ENCODE measurements at places on chromosomes 12 and 14.

GRCh38 chr12:75825686-75826085 is 205.9 kb downstream of the PHLDA1 start:
- H3K4me1 ChIP-seq: peaks cover 8% of the 10 kb centered on the region
- H3K4me3 ChIP-seq: no peak overlapping the region
- DNase-seq: no peak
- H3K36me3 ChIP-seq: no peaks in the 10 kb centered on the region
- H3K27ac ChIP-seq: no peak overlapping the region
- H3K27me3 ChIP-seq: no peaks in the 10 kb centered on the region

DNA sequence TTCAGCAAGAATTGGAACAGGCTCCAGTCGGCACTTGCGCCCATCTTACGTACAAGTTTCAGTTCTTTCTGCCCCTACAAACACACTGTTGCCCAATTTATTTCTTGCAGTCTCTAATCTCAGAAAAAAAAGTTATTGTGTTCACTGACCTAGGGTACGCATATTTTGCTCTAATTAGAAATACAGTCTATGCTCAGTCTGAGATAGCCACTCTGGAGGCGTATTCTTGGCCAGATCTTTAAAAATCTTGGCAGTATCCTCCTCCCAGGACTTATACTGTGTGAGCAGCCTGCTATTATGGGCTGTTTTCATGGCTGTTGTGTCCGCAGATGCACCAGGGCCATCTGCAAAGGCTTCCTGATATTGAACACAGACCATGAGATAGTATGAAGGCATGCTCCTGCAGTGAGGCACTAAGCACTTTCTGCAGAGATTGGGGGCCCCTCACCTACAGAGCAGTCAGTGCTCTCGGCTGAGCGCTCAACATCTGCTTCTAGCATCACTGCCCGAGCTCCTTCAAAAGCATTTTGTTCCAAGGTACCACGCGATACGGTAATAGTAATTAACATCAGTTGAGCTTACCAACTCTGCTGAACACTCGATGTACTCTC is 57.9 kb downstream of the PPM1H start:
- H3K4me3 ChIP-seq: no peak overlapping the region
- H3K27me3 ChIP-seq: no peaks in the 10 kb centered on the region
- DNase-seq: no peak
- H3K4me1 ChIP-seq: no peaks in the 10 kb centered on the region
- no peak overlapping the region for H3K27ac ChIP-seq
- no peaks in the 10 kb centered on the region for H3K36me3 ChIP-seq

DNA sequence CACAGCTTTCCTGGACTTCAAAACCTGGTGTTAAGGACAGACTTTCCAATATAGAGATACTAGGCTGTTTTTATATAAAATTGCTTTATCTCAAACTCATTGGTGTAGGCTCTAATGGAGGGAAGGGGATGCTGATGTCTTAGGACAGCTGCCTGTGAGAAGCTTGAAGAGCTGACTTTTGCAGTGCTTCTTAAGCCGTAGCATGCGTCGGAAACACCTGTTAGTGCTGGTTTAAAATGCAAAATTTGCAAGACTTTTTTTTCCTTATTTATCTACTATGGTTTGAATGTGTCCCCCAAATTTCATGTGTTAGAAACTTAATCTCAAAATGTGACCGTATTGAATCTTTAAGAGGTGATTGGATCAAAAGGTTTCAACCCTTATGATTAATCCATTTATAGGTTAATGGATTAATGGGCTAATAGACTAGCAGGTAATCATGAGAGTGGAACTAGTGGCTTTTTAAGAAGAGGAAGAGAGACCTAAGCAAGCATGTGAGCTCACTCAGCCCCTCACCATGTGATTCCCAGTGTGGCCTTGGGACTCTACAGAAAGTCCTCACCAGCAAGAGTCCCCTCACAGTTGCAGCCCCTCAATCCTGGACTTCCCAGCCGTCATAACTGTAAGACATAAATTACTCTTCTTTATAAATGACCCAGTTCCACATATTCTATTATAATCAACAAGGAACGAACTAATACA is 60.9 kb upstream of the FUT8 start:
- no peaks in the 10 kb centered on the region for H3K27me3 ChIP-seq
- no peak for DNase-seq
- no peaks in the 10 kb centered on the region for H3K36me3 ChIP-seq
- H3K4me1 ChIP-seq: no peaks in the 10 kb centered on the region
- no peak overlapping the region for H3K4me3 ChIP-seq
- no peak overlapping the region for H3K27ac ChIP-seq

GRCh38 chr14:50769863-50770500 is 61.0 kb downstream of the NIN start:
- H3K27ac ChIP-seq: no peak overlapping the region
- H3K4me3 ChIP-seq: no peak overlapping the region

DNA sequence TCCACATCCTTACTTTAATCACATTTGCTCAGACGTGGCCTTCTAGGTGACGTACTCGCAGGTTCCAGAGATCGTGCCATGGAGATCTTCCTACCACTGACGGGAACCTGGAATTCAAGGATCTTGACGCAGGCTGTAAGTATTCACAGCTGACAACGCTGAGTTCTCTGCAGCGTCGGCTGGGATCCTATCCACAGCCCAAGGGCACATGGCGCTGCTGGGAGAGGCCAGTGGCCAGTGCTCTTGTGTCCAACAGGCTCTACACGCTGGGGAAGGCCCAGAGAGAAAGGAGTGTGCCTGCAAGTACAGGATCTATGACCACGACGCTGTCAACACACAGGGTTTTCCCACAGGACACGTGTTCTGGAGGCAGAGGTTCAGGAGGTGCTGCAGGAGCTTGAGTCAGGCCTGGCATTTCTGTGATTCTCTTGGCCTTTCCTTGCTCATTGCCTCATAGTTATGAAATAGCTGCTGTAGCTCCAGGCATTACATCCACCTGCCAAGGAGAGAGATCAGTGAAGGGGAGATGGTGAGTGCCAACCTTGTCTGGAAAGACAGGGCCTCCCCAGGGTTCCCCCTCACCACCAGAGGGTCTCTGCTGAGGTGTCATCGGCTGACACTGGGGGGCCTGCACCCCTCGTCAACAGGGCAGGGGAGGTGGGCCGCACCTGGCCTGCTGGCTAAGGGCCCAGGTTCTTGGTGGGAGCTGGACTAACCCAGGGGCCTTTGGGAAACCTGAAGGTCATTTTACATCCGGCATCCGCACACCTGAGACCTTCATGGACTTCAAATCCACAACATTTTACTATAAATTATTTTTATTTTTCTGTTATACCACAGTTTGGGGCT is 21.3 kb downstream of the LRCOL1 start:
- peaks cover 6% of the 10 kb centered on the region for H3K4me1 ChIP-seq
- H3K36me3 ChIP-seq: peaks cover 8% of the 10 kb centered on the region
- H3K27me3 ChIP-seq: no peaks in the 10 kb centered on the region

- peaks cover 98% of the 10 kb centered on the region for H3K4me1 ChIP-seq
- H3K4me3 ChIP-seq: no peak overlapping the region
- H3K36me3 ChIP-seq: no peaks in the 10 kb centered on the region
- H3K27me3 ChIP-seq: no peaks in the 10 kb centered on the region
- DNase-seq: no peak
Measured at GRCh38 chr14:75454963-75455546, 27.2 kb downstream of the JDP2 start.

DNA sequence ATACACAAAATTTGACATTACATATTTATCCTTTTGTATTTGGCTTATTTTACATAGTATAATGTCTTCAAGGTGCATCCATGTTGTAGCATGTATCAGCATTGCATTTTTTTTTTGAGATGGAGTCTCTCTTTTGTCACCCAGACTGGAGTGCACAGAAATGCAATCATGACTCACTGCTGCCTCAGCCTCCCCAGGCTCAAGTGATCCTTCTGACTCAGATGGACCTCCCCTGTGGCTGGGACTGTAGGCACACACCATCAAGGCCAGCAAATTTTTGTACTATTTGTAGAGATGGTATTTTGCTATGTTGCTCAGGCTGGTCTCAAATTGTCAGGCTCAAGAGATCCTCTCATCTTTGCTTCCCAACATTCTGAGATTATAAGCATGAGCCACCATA is 214.4 kb upstream of the ALG10B start:
- no peaks in the 10 kb centered on the region for H3K4me1 ChIP-seq
- H3K4me3 ChIP-seq: no peak overlapping the region
- H3K27me3 ChIP-seq: no peaks in the 10 kb centered on the region
- DNase-seq: no peak
- H3K27ac ChIP-seq: no peak overlapping the region
- H3K36me3 ChIP-seq: no peaks in the 10 kb centered on the region

DNA sequence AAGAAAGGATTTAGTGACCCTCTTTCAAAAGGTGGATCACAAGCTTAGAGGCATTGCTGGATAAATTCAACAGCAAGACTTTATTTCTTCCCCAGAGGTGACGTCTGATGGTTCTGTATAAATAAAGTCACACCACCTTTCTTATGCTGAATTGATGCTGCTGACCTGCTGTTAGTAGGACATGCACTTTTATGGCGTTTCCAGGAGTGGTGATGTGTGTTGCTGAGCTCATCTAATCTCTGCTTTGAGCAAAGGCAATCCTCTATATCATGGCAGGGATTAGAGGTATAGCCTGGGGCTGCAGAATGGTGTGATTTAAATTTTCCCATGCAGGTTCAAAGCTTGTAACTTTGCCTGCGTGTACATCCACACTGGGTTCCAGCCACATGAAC is 94.9 kb downstream of the ETV6 start:
- peak overlapping the region; percentile 73 for H3K27ac ChIP-seq
- H3K4me1 ChIP-seq: peaks cover 93% of the 10 kb centered on the region
- H3K4me3 ChIP-seq: no peak overlapping the region
- no peaks in the 10 kb centered on the region for H3K36me3 ChIP-seq
- H3K27me3 ChIP-seq: no peaks in the 10 kb centered on the region

DNA sequence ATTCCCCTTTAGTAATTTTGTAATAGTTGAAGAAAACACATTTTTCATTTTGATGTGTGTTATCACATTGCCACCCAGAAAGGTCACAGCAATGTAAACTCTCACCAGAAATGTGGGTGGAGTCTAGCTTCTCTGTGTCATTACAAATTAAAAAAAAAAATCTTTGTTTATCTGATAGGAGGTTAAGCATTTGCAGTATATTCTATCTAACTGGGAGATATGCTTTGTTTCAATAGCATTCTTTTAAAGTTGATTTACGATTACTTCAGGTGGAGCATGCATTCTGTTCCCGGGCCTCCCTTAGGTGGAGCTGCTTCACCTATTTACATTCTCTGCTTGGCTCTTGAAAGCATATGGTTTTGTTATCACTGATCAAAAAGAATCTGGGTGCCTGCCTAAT is 7.8 kb downstream of the ADIPOR2 start:
- H3K4me3 ChIP-seq: no peak overlapping the region
- H3K27me3 ChIP-seq: no peaks in the 10 kb centered on the region
- no peaks in the 10 kb centered on the region for H3K36me3 ChIP-seq
- peaks cover 55% of the 10 kb centered on the region for H3K4me1 ChIP-seq

DNA sequence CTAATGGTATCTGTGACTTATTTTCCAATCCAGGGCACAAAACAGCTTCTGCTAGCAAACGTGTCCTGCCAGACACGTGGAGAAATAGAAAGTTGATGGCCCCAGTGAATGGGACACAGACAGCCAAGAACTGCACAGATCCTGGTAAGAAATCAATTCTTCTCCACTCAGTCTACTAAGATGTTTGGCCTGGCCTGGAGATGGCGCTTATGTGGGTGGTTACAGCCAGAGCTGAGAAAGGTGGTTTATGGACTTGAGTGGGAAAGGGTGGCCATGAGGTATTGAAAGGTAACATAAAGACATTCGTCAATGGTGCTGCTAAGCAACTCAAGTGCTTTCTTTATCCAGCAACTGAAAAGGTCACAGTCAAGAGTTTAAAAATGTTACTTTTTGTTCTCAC is 2.9 kb downstream of the SLC24A4 start:
- H3K27ac ChIP-seq: no peak overlapping the region
- H3K4me1 ChIP-seq: peaks cover 21% of the 10 kb centered on the region
- no peak overlapping the region for H3K4me3 ChIP-seq
- no peaks in the 10 kb centered on the region for H3K36me3 ChIP-seq

DNA sequence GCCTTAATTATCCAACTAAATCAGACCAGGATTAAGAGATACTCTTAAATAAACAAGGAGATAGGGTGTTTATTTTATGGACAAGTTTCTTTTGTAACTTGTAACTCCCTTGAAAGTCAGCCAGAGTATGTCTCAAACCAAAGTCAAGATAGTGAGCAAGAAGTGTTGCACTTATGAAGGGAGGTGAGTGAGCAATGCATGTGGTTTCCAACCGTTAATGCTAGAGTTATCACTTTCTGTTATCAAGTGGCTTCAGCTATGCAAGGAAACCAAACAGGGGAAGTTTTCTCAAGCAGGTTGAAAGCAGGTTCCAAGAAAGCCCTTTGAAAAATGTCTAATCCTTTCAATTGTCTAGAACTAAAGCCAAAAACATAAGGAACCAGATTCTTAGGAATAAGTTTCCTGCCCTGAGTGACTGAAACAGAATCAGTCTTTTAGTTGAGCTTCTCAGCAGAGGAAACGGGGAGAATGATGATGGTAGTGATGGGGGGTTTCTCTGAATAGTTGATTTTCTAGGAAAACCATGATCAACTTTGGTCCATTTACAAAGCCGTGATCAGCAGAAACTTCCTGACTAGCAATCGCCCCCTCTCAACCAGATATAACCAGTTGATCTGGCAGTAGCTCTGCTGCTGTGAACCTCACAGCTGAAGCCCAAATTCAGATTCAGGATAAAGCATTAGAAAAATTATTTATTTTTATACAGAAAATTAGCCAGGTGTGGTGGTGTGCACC is 128.4 kb downstream of the DAD1 start:
- no peaks in the 10 kb centered on the region for H3K27me3 ChIP-seq
- no peak overlapping the region for H3K27ac ChIP-seq
- peaks cover 18% of the 10 kb centered on the region for H3K4me1 ChIP-seq
- H3K36me3 ChIP-seq: no peaks in the 10 kb centered on the region

- peak overlapping the region; percentile 8 for H3K4me3 ChIP-seq
- peaks cover 62% of the 10 kb centered on the region for H3K36me3 ChIP-seq
- no peaks in the 10 kb centered on the region for H3K27me3 ChIP-seq
- peaks cover 86% of the 10 kb centered on the region for H3K4me1 ChIP-seq
- DNase-seq: no peak
Measured at GRCh38 chr12:124369827-124370378, 75.0 kb downstream of the RFLNA start.

GRCh38 chr12:27822076-27822712 is 42.2 kb upstream of the MANSC4 start:
- H3K27ac ChIP-seq: no peak overlapping the region
- no peak overlapping the region for H3K4me3 ChIP-seq
- H3K27me3 ChIP-seq: no peaks in the 10 kb centered on the region
- H3K4me1 ChIP-seq: no peaks in the 10 kb centered on the region
- no peaks in the 10 kb centered on the region for H3K36me3 ChIP-seq

GRCh38 chr14:92751819-92752218 is 3.4 kb upstream of the LGMN start:
- no peak overlapping the region for H3K4me3 ChIP-seq
- no peak overlapping the region for H3K27ac ChIP-seq
- H3K27me3 ChIP-seq: no peaks in the 10 kb centered on the region
- no peaks in the 10 kb centered on the region for H3K36me3 ChIP-seq
- H3K4me1 ChIP-seq: peaks cover 10% of the 10 kb centered on the region
- DNase-seq: no peak

- H3K4me3 ChIP-seq: no peak overlapping the region
- DNase-seq: no peak
- H3K27ac ChIP-seq: peak overlapping the region; percentile 55
Measured at GRCh38 chr12:47837190-47838171, 17.8 kb upstream of the HDAC7 start.
